ENCODE measurements at places on chromosomes 7 and 10.

DNA sequence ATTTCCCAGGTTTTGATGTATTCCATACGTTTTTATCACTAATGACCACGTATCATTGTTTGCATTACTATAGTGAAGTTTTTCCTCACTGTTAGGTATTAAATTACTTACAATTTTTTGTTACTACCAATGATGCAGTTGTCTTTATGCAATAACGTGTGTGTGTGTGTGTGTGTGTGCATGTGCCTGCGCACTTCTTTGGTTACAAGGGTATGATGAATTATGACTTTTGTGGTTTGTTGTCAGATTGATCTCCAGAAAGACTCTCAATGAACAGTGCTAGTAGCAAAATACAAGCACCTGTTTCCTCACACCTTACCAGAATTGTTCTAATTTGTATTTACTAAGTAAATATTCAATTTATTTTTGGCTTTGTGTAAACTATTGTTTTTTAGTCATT, 51.5 kb downstream of the MCMBP start:
- no peak for DNase-seq

DNA sequence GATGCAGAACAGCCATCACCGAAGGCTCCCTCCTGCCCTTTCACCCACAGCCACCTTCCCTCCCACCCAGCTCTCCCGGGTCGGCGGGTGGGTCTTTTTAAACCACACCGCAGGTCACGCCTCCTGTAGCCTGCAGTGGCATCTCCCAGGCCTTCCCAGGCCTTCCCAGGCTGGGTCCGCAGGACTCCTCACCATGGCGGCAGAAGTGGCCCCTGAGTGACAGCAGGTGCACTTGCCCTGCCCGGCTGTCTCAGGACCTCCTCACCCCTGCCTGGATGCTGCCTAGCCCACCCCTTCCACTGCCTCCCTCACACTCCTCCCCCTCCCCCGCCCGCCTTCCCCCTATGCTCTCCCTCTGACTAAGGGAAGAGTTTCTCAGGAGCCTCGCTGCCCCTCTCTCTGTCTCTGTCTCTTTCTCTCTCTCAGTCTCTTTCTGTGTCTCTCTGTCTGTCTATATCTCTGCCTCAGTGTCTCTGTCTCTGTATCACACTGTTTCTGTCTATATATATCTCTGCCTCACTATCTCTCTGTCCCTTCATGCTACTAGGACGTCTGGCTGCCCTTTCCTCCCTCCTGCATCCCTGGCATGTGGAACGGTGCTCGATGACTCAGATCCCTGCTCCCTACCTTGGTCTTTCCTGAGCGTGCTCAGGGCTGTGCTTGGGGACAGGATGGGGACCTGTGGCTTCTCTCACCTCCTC, 57.5 kb downstream of the GLRX3 start:
- DNase-seq = no peak

- no peak for DNase-seq
Measured at GRCh38 chr7:69836702-69837101, 238.4 kb downstream of the AUTS2 start.

- no peak for DNase-seq
Measured at GRCh38 chr7:338295-339061, 48.5 kb downstream of the FOXL3 start.

GRCh38 chr7:151173386-151174245, 6.1 kb upstream of the GBX1 start:
- DNase-seq = no peak

- no peak for DNase-seq
Measured at GRCh38 chr7:20275637-20276036, 55.1 kb upstream of the ITGB8 start.

- DNase-seq = no peak
Measured at GRCh38 chr7:80181411-80181810, 46.8 kb downstream of the GNAI1 start.

DNA sequence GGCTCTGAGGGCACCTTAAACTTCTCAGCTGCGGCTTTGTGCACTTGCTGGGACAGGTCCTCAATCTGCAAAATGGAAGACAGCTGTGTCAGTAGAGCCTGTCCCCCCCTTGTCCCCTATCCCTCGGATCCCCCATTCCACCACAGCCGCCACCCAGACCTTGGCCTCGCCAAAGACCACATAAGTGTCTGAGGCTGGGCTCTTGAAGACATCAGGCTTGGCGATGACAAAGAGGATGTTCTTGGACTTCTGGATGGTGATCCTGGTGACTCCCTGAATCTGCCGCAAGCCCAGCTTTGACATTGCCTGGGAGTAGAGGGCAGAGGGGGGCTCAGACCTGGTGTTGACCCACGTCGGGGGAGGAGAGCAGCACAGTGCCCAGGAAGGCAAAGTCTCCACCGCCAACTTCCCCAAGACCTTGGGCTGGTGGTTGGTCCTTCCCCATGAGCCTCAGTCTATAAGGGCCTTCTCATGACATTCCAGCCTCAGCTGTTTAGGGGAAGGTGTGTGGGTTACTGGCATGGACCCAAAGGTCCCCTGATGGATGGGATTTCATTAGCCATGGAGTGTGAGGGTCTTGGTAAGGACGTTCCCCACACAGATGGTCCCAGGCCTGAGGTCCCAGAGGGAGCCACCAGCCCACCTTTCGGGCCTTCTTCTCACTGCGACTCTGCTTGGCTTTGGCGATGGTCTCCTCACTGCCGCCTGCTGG, 7.7 kb downstream of the NACAD start:
- DNase-seq = no peak

DNA sequence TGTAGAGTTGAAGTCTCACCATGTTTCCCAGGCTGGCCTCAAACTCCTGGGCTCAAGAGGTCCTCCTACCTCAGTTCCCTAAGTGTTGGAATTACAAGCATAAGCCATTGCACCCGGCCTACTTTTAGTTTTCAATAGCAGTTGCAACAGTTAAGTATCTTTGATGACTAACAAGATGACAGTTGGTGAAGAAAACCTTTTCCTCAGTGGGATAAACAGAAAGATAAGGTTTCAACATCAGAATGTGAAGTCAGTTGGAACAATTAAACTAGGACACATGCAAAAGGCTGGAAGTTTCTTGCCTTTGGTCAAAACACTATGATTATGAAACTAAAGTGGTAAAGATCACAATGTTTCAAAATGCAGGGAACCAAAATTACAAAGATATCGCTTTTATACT, 169.2 kb downstream of the ZNF438 start:
- no peak for DNase-seq

GRCh38 chr10:75773813-75774782, 342.7 kb downstream of the LRMDA start:
- DNase-seq = no peak

DNA sequence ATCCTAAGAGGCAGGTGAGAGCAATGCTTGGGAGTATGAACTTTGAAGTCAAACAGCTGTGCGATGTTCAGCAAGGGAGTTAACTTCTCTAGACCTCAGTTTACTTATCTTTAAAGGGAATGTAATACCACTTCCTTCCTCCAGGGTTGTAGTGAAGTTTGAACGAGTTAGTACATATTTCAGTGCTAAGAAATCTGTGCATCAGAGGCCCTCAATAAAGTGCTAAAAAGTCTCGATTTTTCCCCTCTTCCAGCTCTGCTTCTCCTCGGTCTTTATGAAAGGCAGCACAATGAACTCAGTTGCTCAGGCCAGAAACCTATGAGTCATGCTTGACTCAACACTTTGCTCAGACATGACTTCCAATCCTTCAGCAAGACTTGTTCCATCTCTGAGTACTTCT, 418.9 kb downstream of the MDFIC start:
- no peak for DNase-seq
